ENCODE measurements at places on chromosomes 2 and 18.

DNA sequence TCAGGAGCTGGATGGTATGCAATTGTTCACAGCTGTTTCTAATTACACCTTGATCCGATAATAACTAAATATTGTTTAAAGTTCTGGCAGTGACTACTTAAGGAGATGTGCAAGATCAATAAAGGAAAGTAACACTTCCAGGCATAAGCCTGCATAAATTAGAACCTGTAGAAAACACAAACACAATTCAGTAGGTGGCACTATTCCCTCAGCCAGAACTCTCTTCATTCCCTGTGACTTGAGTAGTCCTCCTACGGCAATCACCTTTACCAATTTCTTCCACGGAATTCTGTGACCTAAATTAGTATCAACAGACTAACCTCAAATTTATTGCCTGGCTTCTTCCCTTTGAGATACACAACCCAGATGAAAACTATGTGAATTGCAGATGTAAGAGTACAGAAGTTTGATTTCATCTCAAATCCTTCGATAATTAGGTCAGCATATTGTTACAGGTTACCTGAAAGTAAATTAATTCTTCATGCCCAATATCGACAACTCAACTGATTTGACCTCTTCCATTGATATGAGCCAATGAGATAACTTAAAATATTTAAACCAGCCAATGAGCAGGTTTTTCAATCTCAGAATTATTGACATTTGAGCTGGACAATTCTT, 137.8 kb downstream of the PID1 start:
- H3K36me3 ChIP-seq, result no peaks in the 10 kb centered on the region
- DNase-seq, result peak; percentile 68
- H3K27ac ChIP-seq, result no peak overlapping the region
- no peaks in the 10 kb centered on the region for H3K27me3 ChIP-seq
- H3K4me1 ChIP-seq, result no peaks in the 10 kb centered on the region
- no peak overlapping the region for H3K4me3 ChIP-seq

DNA sequence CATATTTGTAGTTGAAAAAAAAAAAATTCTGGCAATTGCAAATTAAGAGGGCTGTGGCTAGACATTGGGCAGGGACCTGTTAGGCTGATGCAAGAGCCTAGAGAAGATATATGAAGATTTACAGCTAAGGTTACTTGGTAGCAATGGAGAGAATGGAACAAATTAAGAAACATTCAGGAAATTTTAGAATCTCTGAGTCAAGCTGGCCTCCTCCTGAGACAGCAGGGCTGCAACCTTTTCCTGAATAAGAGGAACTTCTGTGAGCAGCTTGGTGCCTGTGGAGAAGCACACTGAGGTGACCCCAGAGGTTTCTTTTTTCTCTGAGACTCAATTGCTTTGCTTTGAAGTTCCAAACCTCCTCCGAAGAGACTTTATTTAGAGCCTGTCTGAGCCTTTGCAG, 118.6 kb upstream of the LRATD1 start:
- no peaks in the 10 kb centered on the region for H3K4me1 ChIP-seq
- no peaks in the 10 kb centered on the region for H3K27me3 ChIP-seq
- H3K27ac ChIP-seq, result peak overlapping the region; percentile 25

DNA sequence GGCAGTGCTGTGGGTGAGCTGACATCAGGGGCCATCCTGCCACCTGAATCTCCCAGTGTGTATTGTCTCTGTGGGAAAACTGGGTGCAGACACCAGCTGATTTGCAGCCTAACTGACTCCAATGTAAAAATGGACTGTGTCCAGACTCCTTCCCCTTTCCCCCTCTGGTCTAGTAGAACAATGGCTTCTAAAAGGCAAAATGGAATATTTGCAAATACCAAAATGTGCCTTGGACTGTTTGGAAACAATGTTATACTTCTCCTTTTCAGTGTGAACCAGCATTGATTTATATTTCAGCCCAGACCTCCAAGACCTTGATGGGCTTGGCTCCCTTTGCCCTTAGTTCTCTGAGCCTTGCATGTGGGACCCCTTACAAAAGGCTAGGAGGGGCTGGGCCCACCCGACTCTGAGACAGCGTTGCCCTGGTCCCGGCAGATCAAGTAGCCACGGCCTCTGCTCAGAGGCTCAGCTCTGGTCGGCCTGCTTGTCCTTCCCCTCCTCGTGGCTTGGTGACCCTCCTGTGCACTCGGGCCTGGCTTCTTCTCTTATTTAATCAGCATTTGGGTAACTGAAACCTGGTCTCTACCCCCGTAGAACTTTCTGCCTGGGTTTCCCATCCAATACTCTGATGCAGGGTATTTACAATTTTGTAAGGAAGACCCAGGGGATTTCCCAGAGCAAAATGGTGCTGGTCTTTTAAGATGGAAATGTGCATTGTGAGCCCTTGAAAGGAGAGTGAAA, 18.0 kb upstream of the ACKR3 start:
- H3K4me1 ChIP-seq, result no peaks in the 10 kb centered on the region
- no peak overlapping the region for H3K4me3 ChIP-seq
- H3K36me3 ChIP-seq, result no peaks in the 10 kb centered on the region

DNA sequence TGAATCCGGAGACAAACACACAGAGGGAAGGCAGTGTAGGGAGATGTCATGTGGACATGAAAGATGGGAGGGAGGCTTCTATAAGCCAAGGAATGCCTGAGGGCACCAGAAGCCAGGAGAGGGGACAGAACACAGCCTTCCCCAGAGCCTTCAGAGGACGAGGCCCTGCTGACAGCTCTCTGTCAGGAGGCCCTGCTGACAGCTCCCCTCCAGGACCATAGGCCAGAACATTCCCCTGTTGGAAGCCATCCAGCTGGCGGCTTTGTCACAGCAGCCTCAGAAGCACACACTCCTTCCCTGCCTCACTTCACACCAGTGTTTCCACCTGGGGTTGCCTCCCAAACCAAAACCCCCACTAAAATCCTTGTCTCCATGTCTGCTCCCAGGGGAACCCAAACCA, 171.3 kb upstream of the ID2 start:
- no peak overlapping the region for H3K4me3 ChIP-seq
- H3K36me3 ChIP-seq, result no peaks in the 10 kb centered on the region
- no peak overlapping the region for H3K27ac ChIP-seq
- no peaks in the 10 kb centered on the region for H3K4me1 ChIP-seq

GRCh38 chr18:69898241-69898861, 49.3 kb downstream of the CD226 start:
- no peaks in the 10 kb centered on the region for H3K36me3 ChIP-seq
- H3K4me3 ChIP-seq, result no peak overlapping the region
- H3K27ac ChIP-seq, result no peak overlapping the region
- H3K27me3 ChIP-seq, result no peaks in the 10 kb centered on the region

DNA sequence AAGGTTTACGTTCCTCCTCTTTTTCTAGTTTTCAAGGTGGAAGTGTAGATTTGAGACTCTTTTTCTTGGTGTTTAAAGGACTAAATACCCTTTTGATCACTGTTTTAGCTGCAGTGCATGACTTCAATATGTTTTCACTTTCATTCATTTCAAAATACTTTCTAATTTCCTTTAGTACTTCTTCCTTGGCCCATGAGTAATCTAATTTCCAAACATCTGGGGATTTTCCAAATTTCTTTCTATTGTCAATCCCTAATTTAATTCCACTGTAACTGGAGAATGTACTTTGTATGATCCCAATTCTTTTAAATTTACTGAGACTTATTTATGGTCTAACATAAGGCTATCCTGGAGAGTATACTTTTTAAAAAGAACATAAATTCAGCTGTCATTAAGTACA, 3.8 kb upstream of the RHBDD1 start:
- H3K4me3 ChIP-seq, result no peak overlapping the region
- no peaks in the 10 kb centered on the region for H3K36me3 ChIP-seq
- H3K4me1 ChIP-seq, result no peaks in the 10 kb centered on the region
- DNase-seq, result no peak

All from mesendoderm (in vitro differentiated cells).